ENCODE measurements at places on chromosomes 4 and X. TPM values are rescaled to one million over a fixed set of nuclear protein-coding genes. Genes with fewer than 3 reads are reported as not detected.
A peak's percentile ranks its signal among the peaks of the same experiment; 100 is the strongest.

The GPM6B gene
- not detected for total RNA-seq

The SMPX gene
- total RNA-seq: not detected

The COL4A6 gene
- not detected for total RNA-seq

The ZNF330 gene
- total RNA-seq: 53.7 TPM

The ABCG2 gene
- 1.0 TPM for total RNA-seq

The CCDC120 gene
- 5.8 TPM for total RNA-seq

The NEUROG2 gene
- total RNA-seq: not detected

The CCDC149 gene
- not detected for total RNA-seq

DNA sequence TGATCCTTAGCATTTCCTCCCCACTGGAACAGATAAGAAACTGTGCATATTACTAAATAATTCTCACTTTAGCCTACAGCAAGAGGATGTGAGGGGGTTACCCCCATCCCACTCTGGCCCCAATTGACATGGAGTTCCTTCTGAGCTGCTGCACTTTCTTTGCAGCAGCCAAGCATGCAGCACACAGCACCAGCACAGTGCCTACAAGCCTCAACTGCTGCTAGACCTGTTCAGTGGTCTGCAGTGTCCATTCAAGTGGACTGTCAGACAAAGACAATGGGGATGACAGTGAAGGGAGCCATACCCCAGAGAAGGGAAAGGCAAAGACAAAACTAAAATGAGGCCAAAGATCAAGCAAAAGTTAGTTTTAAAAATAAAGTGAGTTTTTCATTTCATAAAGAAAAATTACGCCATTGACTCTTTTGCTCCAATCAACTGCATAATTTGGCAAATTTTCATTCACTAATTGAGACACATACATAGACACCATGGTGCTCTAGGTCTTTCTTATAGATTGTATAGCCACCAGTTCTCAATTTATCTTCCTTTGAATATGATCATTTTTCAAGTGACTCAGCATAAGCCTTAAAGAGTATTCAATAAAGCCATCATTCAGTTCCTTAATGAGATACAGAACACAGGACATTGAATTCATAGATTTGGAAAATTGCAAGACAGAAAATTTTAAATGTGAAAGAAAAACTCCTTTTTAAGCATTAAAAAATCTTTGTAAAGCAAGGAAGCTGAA lies 410.6 kb downstream of the HNRNPD start:
- no peak for DNase-seq

DNA sequence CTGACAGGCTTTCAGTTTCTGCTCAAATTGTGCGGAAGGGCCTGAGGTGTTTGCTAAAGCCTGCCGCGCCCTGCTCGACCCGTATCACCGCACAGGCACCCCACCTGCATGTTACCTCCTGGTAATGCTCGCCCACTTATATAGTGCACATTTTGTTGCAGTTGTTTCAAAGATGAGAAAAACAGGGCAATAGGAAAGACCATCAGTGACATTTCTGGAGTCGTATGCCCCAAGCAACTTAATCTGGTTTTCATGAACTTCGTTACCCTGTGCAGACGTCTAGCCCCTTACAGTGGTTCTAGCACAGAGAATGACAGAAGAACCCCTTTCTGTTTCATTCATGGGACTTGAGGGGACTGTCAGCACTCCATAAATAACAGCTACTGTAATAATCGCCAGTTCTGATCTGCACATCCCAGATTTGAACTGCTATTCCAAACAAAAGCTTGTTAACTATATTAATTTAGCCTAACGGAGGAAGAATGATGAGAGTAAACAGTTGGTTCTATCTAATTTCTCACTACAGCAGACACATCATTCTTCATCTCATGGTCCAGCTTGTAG lies 940 bp upstream of the DCTD start:
- no peak for DNase-seq

DNA sequence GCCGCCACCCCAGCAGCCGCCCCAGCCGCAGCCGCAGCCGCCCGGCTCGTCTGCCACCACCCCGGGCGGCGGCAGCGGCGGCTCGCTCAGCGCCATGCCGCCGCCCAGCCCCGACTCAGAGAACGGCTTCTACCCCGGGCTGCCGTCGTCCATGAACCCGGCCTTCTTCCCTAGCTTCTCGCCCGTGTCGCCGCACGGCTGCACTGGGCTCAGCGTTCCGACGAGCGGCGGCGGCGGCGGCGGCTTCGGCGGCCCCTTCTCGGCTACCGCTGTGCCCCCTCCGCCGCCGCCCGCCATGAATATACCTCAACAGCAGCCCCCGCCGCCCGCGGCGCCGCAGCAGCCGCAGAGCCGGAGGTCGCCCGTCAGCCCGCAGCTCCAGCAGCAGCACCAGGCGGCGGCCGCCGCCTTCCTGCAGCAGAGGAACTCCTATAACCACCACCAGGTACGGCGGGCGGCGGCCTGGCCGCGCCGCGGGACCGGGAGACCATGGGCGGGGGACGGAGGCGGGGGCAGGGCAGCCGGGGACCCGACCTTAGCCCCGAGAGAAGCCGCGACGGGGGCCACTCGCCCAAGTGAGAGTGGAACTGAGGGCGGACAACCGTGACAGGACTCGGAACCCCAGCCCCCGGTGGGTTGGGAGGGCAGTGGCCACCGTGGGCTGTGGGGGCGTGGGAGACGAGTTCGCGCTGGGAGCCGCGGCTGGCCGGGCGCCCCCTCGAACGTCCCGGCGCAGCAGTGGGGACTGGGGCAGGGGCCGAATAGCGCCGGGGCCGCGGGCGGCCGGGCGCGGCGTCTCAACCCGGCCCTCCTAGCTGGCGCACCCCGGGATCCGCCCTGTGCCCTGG lies 1.8 kb downstream of the CPEB2 start:
- DNase-seq: peak; percentile 60

- DNase-seq: no peak
These were observed 102.7 kb downstream of the TAB3 start for GRCh38 chrX:30786374-30786773.

DNA sequence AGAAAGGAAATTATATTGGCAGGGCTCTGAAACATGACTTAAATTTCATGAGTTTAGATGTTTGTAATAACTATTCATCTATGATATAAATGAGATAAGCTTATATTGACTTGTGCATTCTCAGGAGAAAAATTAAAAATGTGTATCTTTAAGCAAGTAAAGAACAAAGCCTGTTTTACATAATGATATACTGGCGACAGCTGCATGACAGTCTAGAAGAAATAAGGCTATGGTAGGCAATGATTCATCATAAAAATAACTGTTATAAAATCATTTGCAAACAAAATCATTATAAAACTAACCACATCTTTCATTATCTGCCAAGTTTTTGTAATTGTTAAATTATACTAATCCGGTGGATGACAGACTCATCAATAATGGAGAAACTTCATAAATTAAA lies 188.1 kb downstream of the ADAM29 start:
- no peak for DNase-seq

DNA sequence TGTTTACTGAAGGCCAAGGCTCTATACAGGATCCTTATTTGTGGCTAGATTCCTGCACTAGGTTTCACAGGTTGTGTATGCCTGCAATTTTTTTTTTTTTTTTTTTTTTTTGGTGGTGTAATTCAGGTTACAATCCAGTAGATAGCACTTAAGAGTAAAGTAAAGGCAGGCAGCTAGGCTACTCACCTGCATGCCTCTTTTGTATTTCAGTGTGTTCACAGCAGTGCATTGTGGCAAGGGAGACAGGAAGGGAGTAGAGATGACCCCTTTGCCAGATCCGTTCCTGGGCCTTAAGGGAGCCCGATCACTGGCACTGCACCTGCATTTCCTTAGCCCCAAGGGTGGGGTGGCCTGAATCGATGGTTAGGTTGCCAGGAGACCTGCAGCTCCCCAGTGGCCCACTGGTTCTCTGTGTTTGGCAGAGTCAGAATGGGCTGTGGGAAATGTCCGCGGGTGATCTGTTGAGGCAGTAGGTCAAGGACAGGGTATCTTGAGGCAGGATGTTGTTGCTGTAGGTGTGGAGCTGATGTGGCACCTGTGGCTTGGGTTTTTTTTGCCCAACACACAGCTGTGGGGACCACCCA lies 374.9 kb upstream of the AADAT start:
- no peak for DNase-seq

DNA sequence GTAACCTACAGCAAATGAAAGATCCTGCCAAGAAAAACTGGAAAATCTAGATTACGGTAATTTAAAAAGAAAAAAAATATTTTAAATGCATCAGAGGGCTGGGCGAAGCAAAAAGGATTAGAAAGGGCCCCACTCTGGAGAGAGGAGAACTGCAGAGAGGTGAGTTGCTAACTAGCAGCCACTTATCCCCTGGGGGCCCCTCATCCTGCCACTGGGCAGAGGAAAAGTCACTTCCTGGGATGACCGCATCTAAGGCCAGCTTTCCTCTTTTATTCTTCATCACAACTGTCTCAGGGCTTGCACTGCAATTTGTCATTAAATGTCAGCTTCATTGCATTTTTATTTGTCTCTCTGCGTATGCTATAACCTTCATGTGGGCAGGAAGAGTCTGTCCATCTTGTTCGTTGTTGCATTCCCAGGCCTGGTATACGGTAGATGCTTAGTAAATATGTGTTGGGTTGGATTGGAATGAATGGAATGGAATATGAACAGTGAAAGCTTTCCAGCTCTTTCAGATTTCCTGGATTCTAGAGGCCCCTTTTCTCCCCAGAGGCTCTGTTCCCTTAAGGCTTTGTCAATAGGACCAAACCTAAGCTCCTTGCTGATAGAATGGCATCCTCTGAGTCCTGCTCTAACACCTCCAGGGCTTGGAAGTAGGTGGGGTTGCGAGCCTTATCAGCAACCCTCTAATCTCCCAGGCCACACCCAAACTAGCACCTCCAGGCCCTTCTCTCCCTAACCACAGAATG lies 58.9 kb downstream of the TLR10 start:
- no peak for DNase-seq

- DNase-seq: no peak
These were observed 5.8 kb upstream of the DGKQ start for GRCh38 chr4:978957-979701.

DNA sequence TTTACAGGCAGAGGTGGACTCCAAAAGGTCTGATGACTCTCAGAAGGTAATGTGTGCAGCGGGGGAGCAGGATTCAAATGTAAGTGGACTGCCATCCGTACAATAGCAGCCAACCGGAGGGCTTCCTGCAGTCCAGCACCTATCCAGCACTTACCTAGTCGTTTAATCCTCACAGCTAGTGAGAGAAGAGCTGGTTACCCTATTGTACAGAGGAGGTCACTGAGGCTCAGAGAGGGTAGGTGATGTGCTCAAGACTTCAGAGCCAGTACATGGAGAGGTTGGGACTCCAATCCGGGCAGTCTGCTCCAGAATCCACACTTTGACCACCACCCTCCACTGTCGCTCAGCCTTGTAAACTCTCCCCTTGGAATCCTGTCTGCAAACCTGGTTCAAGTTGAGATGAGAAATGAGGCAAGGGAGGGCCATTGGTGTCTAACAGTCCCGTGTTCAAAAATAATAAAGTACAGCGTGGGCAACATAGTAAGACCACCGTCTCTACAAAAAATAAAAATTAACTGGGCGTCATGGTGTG lies 22.5 kb upstream of the JAKMIP1 start:
- DNase-seq: no peak

- no peak for DNase-seq
These were observed 4.0 kb downstream of the MFAP3L start for GRCh38 chr4:170022211-170022610.

DNA sequence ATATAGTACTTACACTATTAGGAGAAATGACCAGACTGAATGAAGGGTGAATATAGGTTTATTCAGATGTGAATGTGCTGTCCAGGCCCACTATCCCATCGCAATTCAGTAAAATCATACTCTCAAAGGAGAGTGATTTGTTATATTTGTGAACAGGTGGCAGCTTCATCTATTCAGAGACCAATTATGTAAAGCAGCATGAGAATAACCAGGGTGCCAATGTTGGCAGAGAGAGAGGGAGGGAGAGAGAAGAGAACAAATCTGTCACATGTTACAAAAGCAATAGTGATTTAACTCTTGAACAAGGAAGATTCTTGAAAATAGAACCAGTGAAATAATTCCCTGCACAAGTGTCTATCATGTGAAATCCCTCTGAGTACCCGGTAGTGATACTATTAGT lies 38.9 kb upstream of the TLL1 start:
- DNase-seq: no peak

DNA sequence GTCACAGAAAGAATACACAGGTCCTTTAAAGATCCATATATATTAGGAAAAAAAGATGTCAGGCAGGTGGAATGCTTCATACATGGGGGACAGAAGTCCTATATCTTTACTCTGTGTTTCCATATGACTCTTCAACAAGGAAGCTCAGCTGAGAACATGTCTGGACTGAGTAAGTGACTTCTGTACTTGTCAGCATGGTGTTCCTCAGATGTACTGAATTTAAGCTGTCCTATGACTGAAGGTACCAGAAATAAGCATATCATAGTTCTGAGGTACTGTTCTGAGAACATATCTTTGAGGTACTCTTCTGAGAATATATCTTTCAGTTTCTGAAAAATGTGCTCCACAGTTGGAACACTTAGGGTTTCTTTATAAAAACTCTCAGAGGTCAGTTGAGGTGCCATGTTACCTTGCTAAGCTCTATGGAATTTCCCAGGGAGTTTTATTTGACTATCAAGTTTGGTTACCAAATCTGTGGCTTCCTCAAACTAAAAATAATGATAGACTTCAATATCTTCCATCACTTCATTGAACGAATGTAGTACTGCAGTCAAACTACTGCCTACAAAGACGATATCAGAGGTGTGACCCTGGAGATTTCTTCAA lies 597.2 kb upstream of the GNPDA2 start:
- no peak for DNase-seq

- peak; percentile 26 for DNase-seq
These were observed 1.7 kb upstream of the TIFA start for GRCh38 chr4:112287258-112287989.

DNA sequence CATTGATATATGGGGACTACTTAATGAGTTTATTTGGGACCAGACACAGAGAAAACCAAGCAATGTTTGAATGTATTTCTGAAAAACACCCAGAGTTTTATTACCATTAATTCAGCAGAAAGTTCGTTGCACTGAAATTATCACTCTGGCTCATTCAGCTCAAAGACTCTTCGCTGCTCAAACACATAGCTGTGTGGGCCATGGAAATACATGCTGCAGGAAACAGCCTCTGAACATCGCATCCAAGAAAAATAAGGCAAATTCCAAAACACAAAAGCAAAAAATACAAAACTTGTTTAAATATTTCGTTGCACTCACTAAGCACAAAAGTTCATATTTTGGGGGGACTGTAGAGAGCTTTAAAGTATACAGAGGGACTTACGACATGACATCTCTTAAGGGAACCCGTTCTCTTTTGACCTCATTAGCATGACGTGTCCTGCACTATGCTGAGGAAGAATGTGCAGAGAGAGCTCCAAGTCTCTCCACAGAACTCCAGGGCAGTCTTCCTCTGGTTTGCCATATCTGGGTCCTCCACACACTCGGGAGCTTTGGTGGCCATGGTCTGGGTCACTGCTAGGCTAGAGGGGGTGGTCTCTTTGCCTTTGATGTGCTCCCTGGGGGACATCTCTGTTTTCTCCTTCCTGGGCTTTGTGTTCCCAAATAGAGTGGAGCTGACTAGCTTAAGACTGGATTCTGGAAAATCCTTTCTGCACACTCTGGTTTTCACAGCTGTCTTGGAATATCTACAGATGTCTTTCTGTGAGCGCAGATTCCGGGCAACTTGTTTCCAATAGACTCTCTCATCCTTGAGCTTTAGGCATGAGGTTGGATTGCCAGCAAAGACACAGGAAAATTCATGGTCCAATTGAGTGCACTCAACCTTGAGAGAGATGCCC lies 2.8 kb downstream of the FGFBP1 start:
- DNase-seq: no peak

- DNase-seq: no peak
These were observed 66.7 kb downstream of the FAM120C start for GRCh38 chrX:54116391-54116790.

Measured in activated CD4-positive, alpha-beta memory T cell treated with anti-CD3 and anti-CD28 coated beads, Interleukin-2, amount 10 ng/mL, durations not matched to agents 7 days and 5 days (primary cell).